ENCODE measurements at places on chromosomes 3 and 15. TPM values are rescaled to one million over a fixed set of nuclear protein-coding genes. Genes with fewer than 3 reads are reported as not detected.

Gene AQP9
- polyA plus RNA-seq, result 0.32 TPM

DNA sequence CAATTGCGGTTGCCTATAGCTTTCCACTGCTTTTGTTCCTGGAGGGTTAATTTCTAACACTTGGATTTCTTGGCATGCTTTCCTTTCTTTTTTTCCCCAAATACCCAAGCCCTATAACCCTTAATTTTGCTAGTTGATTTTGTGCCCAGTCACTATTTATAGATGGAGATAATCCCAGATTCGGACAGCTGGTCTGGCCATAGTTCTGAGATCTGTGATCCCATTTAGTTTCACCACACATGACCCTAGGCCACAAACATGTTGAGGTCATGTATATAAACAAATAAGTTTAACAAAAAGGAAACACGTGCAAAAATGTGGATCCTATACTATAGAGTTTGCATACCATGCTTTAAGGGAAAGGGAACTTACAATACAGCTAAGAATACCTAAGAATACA lies 111.4 kb downstream of the ZMAT3 start:
- no peak for DNase-seq

DNA sequence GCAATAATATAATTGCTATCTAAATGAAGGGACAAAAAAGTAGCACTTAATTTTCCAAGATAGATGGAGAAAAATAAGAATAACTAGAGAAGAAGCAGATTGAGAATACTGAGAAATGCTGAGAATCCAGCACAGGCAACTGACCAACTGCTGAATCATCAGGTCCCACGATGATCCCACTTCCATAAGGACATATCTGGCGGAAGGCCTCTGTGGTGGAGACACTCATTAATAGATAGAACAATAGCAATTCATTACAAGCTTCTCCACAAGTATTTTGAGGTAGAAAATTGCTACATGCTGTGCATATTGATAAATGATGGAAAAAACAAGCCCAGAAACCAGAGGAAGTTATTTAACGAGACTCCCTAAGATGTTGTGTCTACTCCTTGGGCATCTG lies 105.9 kb downstream of the DUT start:
- no peak for DNase-seq

Gene DUOXA2
- polyA plus RNA-seq, result not detected

GRCh38 chr3:49754536-49754935 lies 30.8 kb upstream of the GMPPB start:
- no peak for DNase-seq

DNA sequence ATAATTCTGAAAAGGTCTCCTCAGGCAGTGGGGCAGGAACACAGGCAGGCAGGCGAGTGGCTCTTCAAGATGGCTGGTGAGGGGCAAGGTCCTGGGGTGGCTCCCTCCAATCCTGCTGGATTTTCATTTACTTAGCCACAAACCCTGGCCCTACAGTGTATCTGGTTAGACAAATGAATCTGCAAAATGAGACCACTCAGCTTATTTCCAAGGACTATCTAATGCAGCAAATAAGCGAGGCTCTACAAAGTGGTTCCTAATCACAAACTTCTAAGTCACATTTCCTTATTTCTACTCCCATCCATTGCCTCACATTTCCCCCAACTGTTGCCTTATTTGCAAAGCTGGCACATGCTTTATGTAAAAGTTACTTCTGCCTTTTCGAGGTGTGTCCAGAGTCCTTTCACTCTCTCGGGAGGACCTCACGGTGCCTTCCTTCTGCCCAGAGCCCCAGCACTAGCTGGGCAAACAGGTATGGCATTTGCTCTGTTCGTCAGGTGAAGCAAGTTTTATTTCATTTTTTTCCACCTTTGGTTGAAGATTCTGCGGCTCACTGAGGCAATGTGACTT lies 40.5 kb downstream of the CCDC12 start:
- DNase-seq, result no peak

Gene BLOC1S6
- 9.0 TPM for polyA plus RNA-seq

Gene GOLGA8M
- polyA plus RNA-seq, result not detected

GRCh38 chr3:184419171-184419570 lies 39.3 kb downstream of the CHRD start:
- DNase-seq, result no peak

Gene TMOD2
- polyA plus RNA-seq, result 14.9 TPM

- no peak for DNase-seq
Measured at GRCh38 chr3:23874359-23875112, 42.3 kb downstream of the NKIRAS1 start.

GRCh38 chr3:156587760-156588069 lies 32.8 kb upstream of the SSR3 start:
- no peak for DNase-seq

GRCh38 chr15:67108122-67108961 lies 42.9 kb downstream of the SMAD3 start:
- no peak for DNase-seq

DNA sequence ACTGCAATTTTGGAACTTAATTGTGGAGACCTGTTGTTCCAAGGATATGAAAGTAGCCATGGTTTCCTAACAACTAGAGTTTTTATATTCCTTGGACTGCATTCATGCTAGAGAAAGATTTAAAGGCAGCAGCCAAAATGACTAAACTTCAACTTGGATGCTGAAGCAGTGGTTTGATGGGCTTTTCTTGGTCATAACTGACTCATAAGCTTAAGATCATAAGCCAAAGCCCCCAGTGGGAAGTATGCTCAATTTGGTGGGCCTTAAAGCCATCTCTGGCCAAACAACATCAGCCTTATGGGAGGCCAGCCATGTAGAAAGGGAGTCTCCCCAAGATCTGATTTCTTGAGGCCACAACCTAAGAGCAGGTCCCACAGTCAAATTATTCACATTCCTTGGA lies 80.2 kb downstream of the ZNF280D start:
- no peak for DNase-seq

Gene DISP2
- 16.3 TPM for polyA plus RNA-seq

- DNase-seq, result peak; percentile 20
Measured at GRCh38 chr15:43911235-43911781, 84.5 kb downstream of the WDR76 start.

DNA sequence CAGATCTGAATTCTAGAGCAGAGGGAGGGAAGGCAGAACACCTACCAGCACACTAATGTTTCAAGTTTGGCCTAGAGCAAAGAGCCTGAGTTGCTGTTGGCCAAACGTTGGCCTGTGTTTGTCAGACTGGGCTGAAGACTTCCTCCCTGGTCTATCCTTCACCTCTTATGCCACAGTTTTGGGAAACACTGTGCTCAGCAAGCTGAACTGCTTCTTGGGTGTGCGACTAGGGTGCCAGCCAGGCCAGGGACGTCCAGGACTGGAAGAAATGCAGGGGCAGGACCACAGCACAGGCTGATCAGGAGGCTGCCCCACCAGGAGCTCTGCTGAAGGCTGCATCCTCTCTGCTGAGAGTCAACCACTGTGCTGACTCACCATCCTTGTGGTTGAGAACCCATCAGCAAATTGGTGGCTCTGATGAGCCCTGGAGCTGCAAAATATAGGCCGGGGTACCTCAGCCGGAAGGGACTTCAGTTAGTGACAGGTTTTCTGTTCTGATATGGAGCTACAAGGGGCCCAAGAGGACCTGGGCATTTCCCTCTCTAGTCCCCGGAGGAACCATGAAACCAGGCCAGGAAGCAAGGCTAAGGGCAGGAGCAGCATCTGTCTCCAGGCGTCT lies 131.6 kb upstream of the RASGRP1 start:
- no peak for DNase-seq

GRCh38 chr3:21909096-21909495 lies 158.1 kb upstream of the ZNF385D start:
- no peak for DNase-seq

Gene ACAN
- 0.53 TPM for polyA plus RNA-seq

DNA sequence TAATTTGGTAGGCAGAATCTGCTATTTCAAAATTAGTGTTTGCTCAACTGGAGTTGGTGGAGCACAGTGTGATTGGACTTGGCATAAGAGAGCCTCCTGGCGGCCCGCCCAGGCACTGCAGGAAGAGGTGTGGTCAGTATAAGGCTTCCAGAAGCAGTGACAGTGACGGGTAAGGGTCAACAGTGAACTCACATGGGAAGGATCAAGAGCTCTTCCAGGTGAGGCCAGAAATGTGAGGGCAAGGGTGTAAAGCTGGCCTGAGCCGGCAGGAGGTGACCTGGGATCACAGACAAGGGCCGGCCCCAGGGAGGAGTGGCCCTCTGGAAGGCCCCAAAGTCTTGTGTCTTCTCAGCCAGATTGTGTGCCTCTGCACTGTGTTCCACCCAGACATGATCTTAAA lies 93.2 kb upstream of the RNF7 start:
- DNase-seq, result no peak

- no peak for DNase-seq
Measured at GRCh38 chr3:26625187-26625586, 2.6 kb downstream of the LRRC3B start.

DNA sequence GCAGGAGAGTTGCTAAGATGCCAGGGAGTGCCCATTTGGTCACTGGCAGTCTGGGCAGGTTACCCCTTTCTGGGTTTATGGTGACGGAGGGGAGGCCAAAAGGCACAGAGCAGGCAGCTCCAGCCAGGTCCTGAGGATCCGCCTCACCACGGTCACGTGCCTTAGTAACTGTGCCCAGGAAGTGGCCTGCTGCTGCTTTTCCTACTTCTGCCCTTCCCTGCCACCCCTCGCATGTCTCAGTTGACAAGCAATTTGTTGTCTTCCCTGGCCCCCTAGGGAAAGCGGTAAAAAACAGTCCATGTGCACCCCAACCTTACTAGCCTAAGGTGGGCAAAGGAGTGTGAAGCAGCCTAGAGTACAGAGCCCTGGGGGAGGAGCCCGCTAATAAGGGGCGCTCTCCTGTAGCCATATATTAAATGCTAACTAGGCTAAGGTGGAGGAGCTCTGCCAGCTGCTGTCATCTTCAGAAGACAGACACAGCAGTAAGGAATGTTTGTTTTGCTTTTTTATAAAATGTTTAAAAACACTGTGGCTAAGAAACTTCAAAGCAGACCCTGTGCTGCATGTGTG lies 9.1 kb upstream of the LIPH start:
- no peak for DNase-seq

Gene HIGD2B
- polyA plus RNA-seq, result not detected

DNA sequence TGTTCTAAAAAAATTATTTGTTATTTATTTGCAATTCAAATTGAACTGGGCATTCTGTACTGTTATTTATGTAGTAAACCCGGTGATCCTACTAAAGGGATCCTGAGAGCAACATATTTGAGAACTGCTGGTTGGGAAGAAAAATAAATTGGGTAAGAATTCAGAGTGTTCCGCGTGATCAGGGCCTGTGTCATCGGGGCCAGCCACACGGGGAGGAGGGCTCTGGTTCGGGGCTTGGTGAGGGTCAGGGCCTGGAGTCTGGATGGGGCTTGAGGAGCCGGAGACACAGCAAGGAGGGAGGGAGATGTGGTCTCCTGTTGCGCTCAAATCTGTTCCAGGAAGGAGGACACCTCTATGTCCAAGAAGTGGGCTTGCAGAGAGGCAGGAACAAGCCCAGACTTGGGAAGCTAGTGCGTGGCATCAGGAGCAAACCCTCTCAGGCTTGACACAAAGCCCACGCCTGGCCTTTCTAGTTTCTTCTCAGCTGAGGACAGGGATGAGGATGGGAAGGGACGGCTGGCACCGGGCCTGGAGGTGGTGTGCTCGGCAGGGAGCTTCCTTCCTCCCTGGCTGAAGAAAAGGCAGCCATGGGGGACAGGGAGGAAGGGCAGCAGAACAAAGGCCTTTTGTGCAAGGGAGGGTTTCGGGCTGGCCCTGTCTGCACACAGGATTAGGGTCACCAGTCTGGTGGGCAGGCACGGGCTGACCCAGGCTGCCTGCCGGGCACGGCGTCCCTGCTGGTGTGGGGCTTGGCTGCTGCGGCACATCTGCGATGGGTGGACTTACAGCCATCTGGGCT lies 22.9 kb upstream of the FBLN2 start:
- DNase-seq, result peak; percentile 48

Gene RASA2
- 1.2 TPM for polyA plus RNA-seq

DNA sequence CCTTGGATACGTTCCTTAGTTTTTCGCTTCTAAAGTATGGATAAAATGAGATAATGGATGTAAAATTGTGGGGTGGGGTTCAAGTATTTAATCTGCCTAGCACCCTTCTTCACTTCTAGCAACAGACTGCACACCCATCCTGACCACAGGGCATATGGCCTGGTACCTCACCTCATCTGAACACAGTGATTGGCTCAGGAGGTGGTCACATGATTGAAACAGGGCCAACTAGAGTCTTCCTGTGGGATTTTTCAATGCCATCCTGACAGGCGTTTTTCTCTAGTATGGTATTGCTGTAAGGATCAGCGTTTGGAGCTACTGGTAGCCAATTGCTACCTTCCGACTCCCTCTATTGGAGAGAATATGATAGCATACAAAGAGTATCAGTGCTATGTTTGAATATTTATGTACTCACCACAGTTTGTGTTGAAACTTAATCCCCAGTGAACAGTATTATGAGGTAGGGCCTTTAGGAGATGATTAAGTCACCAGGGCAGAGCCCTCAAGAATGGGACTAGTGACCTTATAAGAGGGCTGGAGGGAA lies 172.2 kb downstream of the PPM1L start:
- DNase-seq, result no peak

DNA sequence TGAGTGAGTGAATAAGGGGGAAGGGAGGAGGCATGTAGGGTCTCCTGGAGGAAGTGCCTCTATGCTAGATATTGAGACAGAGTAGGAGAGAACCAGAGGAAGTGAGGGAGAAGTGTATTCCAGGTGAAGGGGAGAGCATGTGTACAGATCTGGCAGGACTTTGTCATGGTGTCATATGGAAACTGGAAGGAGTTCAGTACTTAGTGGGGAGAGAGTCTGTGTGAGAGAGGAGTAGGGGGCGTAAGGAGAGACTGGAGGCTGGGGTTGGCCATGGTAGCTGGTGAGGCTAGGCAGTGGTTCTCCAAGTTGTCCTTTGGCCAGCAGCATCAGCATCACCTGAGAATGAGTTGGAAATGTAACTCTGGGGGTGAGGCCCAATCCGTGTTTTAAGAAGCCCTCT lies 29.6 kb upstream of the EPHB1 start:
- no peak for DNase-seq

Gene IQCF5
- not detected for polyA plus RNA-seq

Gene RPL29
- polyA plus RNA-seq, result 1,543 TPM

- DNase-seq, result no peak
Measured at GRCh38 chr3:9439331-9439730, 41.9 kb downstream of the SETD5 start.

- DNase-seq, result no peak
Measured at GRCh38 chr3:113802795-113803455, 35.7 kb upstream of the GRAMD1C start.

- no peak for DNase-seq
Measured at GRCh38 chr3:64359735-64360134, 134.5 kb upstream of the PRICKLE2 start.

DNA sequence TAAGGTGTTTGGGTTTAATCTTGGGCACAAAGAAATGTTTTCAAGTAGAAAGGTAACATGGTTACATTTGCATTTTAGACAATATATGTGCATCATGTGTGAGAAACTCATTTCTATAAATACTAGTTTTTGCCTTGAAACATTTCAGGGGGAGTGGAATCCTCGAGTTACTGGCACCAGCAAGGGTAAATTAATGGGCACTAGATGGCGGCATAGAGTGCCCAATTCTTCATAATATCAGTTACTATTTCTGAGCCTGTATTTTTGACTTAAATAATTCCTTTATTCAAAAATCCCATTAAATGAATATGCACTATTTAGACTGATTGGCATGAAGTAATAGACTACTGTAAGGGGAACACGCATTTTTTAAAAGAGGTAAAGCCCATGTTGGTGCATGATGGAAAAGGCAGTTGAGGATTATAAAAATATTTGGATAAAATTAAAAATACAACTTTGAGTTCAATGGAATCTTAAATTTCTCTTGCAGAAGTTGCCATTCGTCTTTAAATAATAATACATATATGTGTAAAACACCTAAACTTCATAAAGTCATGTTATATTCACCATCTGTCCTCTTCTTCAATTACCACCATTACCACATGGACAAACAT lies 106.3 kb downstream of the ZBTB20 start:
- peak; percentile 14 for DNase-seq
